Psoas muscle (tissue), 8 donors: ENCODE measurements at places on chromosomes 6 and 20. TPM values are rescaled to one million over a fixed set of nuclear protein-coding genes. Genes with fewer than 3 reads are reported as not detected.

Gene GPLD1
- total RNA-seq, result 0.38 TPM

Gene GABRR1
- not detected for total RNA-seq

Gene SMLR1
- not detected for total RNA-seq

Gene EFCAB8
- not detected for total RNA-seq

Gene GNAS-AS1
- total RNA-seq, result 1.0 TPM
